ENCODE measurements at places on chromosomes 7 and 10.
A peak's percentile ranks its signal among the peaks of the same experiment; 100 is the strongest.

DNA sequence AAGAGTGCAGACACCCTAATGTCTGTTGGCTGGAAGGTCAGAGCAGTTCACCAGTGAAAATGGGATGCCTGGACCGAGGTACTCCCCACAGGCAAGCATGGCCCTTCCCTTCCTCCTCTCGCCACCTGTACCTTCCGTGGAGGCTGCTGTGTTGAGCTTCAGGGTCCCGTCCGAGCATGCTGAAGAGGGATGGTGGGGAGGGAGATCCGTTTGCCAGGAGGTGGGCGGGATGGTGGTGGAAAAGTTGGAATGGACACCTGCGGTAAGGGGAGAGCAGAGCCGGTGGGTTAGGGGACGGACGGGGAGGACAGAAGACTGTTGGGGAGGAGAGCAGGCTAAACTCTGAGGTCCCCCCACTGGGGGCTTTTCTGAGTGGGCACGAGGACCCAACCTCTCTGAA, 15.9 kb upstream of the ZNF777 start:
- no peak for DNase-seq

DNA sequence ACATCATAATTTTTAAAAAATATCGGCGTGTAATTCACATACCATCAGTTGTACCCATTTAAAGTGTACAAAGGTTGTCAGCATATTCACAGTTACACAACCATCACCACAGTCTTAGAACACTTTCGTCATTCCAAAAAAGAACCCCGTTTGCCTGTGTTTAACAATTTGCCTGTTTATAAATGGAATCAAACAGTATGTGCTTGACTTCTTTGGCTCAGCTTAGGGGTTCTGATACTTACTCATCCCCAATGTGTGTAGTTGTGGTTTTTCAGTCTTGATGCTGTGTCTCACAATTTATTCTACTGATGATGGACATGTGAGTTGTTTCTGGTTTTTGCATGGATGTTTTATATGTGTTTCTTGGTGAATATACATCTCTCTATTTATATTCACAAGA, 50.0 kb downstream of the PRPF18 start:
- no peak for DNase-seq

GRCh38 chr7:92517631-92518030, 10.7 kb downstream of the PEX1 start:
- no peak for DNase-seq

DNA sequence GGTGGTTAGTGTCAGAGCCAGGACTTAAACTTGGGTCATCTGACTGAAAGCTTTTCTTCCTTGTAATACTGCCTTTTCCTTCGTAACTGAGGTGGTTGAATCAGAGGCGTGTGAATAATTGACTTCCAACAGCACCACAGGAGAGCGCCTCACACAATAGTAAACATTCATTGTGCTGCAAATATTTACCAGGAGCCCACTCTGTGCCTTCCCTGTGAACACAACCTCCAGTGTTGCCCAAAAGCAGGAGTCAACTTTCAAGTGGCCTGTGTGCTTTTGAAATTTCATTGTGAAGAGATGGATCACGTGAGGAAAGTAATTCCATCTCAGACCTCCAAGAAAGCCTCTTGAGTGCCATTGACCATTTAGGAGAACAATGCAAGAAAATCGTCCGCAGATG, 60.2 kb downstream of the ADRA2A start:
- no peak for DNase-seq

DNA sequence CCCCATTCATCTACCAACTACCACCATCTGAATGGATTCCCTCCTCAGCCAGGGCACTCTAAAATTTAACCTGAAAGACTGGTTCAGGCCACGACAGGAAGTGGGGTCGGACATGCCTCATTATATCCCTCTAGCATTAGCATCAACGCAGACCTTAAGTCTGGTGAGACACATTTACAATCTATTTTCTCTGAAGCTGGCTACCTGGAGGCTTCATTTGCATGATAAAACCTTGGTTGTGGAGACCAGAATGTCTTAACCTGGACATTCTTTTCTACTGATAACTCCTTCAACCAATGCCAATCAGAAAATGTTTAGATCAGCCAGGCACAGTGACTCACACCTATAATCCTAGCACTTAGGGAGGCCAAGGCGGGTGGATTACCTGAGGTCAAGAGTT, 42.3 kb downstream of the SVOPL start:
- no peak for DNase-seq

DNA sequence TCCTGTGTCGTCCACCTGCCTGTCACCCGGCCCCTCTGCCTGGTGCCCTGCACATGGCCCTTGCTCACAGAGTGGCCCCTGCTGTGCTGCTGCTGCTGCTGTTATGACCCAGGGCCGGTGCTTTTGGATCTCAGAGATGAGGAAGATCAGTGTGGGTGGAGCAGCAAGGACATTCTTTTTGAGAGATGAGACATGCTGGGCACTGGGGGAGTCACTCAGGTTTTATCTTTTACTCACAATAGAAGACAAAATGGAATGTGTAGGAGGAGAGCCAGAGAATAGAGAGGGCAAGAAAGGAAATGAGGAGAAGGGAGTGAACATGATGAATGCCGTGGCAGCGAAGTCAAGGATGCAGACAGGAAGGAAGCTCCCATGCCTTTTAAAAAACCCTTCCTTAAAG, 611.5 kb upstream of the DPP6 start:
- no peak for DNase-seq

GRCh38 chr7:36732806-36733205, 8.5 kb upstream of the AOAH start:
- no peak for DNase-seq

DNA sequence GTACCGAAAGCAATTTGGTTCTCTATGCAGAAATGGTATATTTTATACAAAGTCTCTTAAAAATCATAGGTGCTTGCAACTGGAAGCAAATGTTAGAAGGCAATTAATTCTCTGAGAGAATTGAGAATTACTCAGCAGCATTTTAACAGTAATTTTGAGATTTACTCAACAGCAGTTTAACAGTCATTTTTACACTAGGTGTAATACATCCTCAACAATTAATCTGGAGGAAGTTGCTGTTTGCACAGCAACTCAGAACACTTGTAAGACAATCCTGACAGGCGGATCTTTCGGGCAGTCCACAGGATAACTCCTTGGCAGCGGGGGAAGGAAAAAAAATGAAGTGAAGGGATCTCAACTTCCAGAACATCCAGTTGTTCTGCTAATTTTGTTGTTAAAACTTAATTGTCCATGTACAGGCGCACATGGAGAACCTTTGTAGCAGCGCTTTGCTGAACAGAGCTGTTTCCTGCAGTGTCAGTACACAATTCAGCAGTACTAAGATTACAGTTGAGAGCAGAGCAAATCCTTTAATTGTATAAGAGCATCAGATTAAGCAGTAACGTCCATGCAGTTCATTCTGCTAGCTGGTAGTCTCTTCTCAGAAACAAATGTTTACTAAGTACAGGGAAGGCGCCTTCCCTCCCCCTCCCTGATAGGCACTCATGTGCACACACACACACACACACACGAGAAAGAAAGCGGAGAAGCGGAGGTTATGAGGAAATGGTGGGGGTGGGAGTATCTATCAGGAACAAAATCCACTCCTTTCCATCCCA, 43.8 kb downstream of the ENO4 start:
- peak; percentile 52 for DNase-seq

DNA sequence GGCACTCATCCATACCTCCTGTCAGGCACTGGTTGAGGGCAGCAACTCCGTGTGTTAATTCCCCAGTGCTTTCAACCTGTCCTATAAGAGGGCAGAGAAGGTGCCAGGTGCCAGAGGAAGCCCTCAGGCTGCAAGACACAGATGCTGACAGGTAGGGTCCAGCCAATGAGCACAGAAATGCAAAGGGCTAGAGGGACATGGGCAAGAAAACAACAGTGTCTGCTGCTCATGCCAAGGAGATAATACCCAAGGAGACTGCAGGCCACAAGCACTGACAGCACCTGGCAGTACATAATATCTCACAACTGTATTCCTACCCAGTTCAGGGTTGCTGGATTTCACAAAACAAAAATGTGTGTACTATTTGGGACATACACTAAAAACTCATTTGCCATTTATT, 38.4 kb upstream of the TM9SF3 start:
- DNase-seq = no peak

DNA sequence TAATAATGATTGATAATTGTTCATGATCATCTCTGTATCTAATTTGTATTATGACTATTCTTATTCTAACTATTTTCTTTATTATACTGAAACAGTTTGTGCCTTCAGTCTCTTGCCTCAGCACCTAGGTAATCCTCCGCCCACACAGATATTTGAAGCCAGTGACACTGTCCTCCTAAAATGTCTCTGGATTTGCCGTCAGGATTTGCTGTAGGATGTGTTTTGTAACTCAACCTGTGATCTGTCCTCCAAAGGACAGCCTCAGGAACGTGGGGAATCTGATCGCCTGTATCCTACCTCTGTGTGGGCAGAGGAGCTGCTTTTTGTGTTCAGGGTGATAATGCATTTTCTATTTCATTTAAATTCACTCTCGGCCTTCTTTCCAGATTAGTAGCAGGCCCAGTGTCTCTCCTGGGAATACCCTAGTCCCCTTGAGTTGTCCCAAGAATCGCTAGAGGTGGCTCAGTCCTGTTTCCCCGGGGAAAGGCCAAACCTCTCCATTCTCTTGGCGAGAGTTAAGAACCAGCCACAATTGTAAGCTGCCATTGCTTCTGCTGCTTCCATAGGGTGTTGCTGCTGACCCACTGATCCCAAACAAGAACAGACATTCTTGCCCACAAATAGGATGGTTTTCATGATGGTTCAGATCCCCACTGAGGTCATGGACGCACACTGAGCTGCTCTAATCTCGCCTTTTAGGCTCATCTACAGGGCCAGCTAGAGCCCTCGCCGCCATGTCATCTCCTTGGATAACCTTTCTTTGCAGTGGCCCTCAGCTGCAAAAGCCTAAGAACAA, 136.2 kb upstream of the KCNMA1 start:
- no peak for DNase-seq

DNA sequence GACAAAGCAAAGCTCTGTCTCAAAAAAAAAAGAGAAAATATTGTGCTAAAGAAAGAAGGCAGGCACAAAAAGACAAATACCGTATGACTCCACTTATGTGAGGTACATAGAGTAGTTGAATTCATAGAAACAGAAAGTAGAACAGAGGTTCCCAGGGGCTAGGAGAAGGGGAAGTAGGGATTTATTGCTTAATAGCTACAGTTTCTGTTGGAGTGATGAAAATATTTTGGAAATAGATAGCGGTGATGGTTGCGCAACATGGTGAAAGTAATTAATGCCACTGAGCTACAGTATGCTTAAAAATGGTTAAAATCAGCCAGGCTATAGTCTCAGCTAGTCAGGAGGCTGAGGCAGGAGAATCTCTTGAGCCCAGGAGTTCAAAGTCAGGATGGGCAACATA, 18.5 kb upstream of the NPFFR1 start:
- DNase-seq = no peak

DNA sequence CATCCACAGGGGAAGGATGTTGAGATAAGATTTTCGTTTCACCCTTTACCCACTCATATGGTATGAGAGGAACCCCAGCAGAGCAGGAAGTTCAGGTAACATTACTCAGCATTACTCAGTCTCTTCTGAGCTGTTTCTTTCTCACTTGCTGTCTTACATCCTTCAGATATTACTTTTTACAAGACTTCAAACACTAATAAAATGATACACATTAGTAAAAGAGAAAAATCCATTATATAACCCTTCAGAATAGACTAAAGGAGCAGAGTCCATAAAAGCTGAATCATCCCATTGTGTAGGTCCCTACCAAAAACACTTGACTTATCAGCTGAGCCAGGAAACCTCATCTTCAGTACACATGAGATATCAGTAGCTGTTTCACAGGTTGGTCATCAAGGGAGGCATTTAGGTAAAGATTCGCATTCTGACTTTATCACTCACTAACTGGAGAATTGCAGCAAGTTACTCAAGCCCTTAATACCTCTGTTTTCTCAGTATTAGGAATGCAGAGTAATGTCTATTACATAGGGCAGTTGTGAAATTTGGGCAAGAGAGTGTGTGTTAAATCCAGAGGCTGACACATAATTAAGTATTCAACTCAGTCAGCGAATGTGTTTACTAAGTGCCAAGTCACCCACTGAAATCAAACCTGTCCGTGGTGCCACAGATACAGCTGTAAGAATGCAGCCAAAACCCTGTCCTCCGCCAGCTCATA, 44.7 kb downstream of the KLF6 start:
- no peak for DNase-seq

- DNase-seq = no peak
These were observed 1066.0 kb upstream of the CELF2 start for GRCh38 chr10:9951481-9952257.

- DNase-seq = no peak
These were observed 121.8 kb upstream of the CAV2 start for GRCh38 chr7:116377721-116378120.

- DNase-seq = peak; percentile 69
These were observed 236.1 kb upstream of the BMPER start for GRCh38 chr7:33669251-33669670.

DNA sequence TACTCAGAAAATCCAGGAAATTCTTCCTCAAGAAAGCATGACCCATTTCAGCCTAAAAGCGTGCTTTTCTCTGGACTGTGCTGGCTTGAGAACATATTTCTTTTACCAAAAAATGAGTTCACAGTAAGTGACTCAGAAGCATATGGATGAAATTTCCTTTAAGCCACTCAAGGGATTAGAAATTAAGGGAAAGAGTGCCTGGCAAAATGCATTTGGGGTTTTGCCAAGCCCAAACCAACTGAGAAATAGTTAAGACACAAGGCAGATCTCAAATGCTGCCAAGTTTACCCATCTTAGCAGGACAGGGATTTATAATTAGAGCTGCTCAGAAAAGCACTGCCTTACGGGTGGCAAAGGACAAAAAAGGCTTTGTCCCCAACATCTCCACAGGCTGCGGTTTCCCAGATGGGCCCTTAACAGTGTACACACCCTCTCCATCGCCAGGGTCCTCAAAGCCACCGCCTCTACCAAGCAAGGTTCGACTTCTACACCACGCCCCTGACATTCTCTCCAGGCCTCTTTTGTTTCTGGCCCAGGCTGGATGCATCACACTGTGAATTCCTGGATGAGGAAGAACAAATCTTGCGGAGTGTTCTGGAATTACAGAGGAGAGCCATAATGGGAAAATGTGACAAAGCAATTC, 30.1 kb upstream of the CDHR3 start:
- no peak for DNase-seq

DNA sequence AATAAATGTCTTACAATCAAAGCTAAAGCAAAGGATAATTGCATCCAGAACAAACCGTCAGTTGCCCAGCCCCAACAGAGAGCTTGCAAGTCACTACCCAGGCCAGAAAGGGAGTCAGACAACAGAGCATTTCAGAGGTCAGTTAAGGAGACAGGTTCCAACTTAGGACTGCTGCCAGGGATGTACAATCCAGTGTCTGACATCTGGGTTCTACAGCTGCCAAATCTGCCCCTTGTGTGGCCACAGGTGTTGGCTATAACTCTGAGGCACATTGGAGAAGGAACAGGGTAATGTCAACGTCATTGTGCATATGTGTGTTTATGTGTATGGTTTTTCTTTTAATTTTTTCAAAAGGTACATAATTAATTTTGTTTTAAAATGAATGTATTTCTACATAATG, 85.2 kb upstream of the GLCCI1 start:
- no peak for DNase-seq
